Karpas-422 (cell line): ENCODE measurements at places on chromosomes 6 and 20.

DNA sequence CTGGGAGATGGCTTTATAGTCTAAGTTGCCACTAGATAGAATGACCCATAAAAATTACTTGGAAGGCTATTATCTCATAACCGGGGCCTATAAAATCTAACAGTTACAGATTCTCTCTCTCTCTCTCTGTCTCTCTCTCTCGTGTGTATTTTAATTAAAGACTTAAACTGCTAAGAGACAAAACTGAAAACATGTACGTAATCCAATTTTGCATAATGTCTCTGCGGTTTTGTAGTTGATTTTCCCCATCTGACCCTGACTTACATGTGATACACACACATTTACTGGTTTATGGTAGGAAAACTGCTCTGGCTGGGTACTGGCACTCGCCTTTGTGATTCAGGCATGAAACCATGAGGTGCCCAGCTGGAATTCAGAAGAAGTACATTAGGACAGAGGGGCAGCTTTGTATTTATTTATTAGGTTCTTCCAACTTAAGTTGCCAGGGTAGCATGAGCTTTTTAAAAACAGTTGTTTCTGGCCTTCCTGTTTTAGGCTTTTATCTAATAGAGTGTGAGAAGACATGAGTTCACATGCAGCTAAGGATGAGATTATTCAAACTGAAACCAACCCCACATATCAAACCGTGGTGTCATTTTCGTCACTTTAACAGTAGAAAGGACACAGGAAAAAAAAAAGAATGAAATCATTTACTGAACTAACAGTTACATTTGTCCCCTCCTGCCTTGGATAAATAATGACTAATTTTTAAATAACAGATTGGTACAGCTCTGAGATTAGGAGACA lies 182.5 kb downstream of the GMPR start:
- DNase-seq = no peak

DNA sequence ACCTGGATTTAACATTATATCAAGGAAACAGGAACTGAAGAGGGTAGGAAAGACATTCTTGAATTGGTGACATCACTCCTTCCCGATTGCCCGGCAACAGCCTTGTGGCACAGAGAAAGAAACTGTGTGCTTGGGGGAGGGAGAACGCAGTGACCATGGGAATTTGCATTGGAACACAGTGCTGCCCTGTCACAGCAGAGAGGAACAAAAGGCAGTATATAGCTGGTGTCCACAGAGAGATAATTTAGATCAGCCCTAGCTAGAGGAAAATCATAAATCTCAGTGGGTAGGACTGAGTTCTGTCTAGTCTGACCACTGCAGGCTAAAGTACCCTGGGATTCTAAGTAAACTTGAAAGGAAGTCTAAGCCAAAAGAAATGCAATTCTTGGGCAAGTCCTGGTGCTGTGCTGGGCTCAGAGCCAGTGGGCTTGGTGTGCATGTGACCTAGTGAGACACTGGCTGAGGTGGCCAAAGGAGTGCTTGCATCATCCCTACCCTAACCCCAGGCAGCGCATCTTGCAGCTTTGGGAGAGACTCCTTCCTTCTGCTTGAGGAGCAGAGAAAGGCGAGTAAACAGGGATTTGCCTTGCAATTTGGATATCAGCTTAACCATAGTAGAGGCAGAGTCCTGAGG lies 697.6 kb downstream of the HACE1 start:
- DNase-seq = no peak

GRCh38 chr6:105805501-105806023 lies 280.6 kb upstream of the PRDM1 start:
- DNase-seq = no peak

DNA sequence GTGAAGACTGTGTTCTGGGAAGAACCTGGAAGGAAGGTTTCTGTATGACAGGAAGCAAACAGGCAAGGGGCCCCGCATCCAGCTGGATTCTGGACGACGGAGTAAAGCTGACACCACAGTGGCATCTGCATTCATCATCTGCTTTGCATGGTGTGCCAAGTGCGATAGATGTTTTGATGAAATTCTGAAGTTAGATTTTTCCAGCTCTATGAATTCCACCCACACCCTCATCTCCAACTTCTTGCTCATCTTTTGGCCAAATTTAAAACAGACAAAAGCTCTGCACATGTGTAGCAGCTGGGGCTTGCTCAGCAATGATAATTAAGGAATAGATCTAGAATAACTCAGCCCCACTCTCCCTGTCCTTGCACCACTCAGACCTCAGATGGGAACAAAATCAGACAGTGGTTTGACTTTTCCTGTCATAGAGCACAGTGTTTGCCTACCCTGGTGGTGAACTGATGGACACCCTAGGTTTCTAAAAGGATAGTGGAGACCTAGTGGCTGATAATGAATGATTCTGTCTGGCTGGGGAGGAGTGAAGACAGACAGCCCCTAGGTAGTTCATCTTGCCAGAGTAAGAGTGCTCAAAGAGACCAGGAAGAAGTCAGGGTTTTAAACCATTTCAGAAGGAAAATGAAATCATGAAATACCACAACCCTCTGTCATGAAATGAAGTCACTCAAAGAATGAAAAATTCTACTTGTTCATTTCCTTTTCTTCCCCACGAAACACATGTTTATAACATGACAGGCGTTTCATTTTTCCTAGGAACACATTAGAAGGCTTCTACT lies 85.8 kb downstream of the BCAS1 start:
- no peak for DNase-seq
